ENCODE measurements at places on chromosomes 1 and 21.

DNA sequence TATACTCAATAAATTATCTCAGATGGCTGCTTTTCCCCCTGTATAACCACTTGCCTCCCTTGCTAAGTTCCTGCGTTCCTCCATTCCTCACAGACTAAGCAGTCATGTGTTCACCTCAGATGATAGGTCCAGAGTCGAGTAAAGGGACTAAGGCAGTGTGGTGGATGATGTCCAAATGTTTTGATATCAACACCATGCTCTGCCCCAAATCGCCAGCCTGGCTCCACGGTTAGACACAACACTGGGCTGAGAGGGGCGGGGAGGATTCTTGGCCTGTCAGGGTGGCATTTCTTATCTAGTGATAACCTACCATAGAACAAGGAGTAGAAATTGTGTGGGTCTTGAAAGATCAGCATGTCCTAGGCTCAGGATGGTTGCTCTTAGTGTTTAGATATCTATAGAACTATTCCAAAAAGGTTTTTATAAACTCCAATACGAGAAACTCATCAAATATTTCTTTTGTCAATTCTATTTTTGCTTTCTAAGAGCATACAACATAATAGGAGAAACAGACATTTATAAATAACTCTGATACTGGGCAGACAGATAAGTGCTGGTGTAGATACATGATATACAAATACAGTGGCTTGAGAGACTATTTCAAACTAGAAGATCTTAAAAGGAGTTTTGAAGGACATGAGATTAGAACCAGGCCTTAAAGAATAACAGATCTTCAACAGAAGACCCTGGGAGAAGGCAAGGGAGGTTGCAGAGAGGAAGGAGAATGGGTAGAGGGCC is 21.5 kb downstream of the GJA5 start:
- DNase-seq = no peak

- DNase-seq = peak; percentile 16
Observed at GRCh38 chr1:163876546-163876945, 554.8 kb downstream of the NUF2 start.

DNA sequence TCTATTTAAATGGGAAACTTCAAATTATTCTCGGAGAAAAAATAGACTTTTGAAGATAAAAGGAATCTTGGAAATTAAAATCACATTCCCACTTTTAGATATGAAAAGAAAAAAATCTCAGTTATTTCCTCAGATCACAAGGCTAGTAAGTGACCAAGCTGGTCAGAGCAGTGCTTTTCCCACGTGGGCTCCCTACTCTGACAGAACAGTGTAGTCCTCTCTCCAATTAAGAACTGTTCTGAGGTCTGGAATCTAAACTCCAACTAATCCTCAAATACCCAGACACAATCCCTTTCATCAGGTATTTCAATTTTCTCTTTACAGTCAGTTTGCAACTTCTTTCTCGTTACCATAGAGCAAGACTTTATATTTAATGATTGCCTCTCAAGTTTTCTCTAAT is 50.6 kb downstream of the RGS21 start:
- DNase-seq = no peak

- DNase-seq = no peak
Observed at GRCh38 chr21:17578162-17578561, 34.5 kb downstream of the BTG3 start.

GRCh38 chr1:7491109-7491817 is 279.8 kb upstream of the VAMP3 start:
- DNase-seq = peak; percentile 16

GRCh38 chr1:22673486-22674409 is 20.7 kb downstream of the C1QB start:
- DNase-seq = peak; percentile 69

Data from kidney capillary endothelial cell (primary cell).